ENCODE measurements at places on chromosomes 16 and 17.

DNA sequence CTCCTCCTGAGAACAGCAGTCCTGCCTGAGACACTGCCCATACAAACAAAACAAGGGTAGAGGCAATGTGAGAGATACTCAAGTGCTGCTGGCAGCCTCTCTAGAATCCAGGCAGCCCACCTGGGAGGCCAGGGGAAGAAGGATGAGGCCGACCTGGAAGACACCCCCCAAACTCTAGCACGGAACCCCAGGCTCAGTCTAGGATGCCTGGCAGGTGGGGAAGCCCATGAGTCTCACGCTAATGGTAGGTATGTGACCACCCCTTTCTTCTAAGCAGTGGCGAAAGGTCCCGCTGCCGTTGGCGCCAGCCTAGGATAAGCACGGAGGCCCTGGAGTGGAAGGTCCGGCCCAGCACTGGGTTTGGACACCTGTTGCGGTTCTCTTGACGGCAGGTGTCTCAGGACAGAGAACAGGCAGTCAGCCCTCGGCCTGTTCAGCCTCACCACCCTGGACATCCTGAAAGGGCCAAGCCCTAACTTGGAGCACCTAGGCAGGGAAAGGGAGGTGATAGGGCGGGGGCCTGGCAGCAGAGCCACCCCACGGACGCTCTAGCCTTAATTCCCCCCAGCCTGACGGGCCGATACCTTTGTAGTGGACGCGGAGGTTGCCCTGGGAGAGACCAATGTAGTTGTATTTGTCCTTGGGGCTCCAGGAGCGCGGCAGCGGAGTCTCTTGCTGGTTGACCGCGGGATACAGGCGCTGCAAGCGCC, 487 bp downstream of the RANBP10 start:
- DNase-seq, result no peak

- DNase-seq, result no peak
These were observed 5.5 kb upstream of the C16orf96 start for GRCh38 chr16:4550591-4550990.

DNA sequence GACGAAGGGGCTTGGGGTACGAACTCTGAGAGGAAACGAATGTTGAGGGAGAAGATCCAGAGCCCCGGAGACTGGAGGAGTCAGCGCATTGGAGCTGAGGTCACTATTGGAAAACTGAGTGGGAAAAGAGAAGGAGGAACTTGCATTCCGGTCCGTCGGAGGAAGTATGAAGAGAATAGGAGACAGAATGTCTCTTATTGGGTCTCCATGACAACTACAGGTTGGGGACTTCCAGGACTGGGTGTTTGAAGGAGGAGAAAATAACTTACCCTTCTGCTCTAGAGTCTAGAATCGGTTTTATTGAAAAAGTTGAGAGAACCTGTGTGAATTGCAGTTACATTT, 537 bp downstream of the GOSR1 start:
- no peak for DNase-seq

- no peak for DNase-seq
These were observed 179.8 kb upstream of the HSBP1 start for GRCh38 chr16:83627996-83628395.

DNA sequence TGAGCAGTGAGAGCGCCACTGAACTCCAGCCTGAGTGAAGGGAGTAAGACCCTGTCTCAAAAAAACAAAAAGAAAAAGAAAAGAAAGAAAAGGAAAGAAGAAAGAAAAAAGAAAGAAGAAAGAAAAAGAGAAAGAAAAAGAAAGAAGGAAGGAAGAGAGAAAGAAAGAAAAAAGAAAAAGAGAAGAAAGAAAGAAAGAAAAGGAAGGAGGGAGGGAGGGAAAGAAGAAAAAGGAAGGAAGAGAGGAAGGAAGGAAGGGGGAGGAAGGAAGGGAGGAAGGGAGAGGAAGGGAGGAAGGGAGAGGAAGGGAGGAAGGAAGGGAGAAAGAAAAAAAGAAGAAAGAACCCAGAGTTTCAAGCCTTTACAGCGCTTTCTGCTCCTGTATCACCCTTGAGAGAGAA, 19.1 kb downstream of the GINS3 start:
- DNase-seq, result no peak

- DNase-seq, result no peak
These were observed 80.6 kb upstream of the SALL1 start for GRCh38 chr16:51231702-51232101.

DNA sequence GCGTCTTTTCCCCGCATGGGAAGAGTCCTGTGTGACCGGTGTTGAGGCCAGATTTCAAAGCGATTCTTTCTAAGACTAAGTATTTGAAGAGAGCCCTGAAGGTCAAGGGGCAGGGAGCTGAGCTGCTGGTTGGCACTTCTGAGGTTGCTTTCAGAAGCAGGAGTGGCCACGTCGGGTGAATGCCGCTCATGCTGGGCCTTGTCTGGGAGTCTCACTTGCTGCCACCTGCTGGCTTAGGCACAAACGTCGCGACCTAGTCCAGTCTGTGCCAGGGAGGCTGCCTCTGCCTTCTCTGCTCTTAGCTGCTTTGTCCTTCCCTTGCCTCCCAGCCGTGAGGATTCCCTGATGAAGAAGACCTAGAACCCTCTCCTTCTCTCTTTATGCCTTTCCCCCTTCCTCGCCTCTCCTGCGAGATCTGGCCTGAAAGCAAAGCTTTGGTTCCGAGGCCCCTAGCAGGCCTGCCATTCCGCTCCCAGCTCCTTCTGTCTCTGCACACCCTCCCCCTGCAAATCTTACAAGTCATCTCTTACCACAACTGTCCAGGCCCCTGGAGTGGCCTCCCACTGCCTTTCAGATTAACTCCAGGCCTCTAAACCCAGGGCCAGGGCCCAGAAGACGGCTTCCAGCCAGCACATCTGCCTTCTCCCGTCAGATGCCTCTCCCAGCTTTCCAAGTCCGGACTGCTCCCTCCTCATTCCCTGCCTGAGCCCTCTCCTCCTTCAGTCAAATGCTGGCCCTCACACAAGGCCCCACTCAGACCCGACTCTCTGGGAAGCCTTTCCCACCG, 11.4 kb downstream of the CTNS start:
- DNase-seq, result no peak

GRCh38 chr16:2955779-2956578, 8.1 kb upstream of the KREMEN2 start:
- no peak for DNase-seq

- no peak for DNase-seq
These were observed 1.3 kb downstream of the TUBB3 start for GRCh38 chr16:89924297-89924924.

- no peak for DNase-seq
These were observed 11.0 kb downstream of the CHMP6 start for GRCh38 chr17:81002409-81003361.

- no peak for DNase-seq
These were observed 376.3 kb downstream of the CNTNAP4 start for GRCh38 chr16:76653390-76654026.

DNA sequence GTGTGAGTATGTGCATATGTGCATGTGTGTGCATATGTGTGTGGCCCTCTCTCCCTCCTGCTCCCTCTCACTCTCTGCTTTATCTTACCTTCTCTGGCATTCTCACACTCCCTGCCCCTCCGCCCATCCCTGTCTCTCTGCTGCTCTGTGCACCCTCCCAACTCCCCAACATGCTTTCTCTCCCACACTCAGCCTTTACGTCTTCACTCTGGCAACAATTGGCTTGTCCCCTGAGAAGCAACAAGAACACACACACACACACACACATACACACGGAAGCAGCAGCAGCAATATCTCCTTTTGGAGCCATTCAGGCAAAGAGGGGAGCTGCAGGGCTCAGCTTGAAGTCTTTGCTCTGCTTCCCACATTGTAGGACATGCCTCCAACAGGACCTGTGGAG, 27.8 kb downstream of the PITPNM3 start:
- DNase-seq, result no peak
